ENCODE measurements at places on chromosomes 3 and 15.
A peak's percentile ranks its signal among the peaks of the same experiment; 100 is the strongest.

GRCh38 chr15:29090617-29091466 lies 178.8 kb downstream of the NSMCE3 start:
- no peak for DNase-seq
- no peak overlapping the region for H3K4me3 ChIP-seq
- H3K36me3 ChIP-seq, result no peaks in the 10 kb centered on the region
- H3K4me1 ChIP-seq, result no peaks in the 10 kb centered on the region
- H3K27ac ChIP-seq, result no peak overlapping the region

DNA sequence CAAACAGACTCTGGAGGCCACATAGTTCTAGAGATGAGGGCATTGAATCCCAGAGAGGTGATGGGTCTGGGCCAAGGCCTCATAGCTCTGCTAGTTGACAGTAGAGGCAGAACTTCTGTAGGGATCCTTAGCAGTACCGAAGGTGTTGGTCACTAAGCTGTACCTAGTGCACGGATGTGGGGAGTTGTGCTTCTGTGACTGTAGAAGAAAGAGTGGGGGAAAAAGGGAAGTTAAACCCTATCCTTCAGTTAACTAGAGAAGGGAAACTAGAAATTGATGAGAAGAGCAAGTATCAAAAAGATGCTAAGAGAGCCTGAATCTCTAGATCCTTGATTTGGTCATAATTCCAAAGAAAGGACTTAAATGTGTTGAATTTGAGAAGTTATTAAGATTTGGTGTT lies 186.7 kb downstream of the NFKBIZ start:
- H3K4me3 ChIP-seq, result peak overlapping the region; percentile 36
- DNase-seq, result no peak
- H3K36me3 ChIP-seq, result peaks cover 2% of the 10 kb centered on the region
- H3K27me3 ChIP-seq, result no peaks in the 10 kb centered on the region
- peaks cover 43% of the 10 kb centered on the region for H3K4me1 ChIP-seq

DNA sequence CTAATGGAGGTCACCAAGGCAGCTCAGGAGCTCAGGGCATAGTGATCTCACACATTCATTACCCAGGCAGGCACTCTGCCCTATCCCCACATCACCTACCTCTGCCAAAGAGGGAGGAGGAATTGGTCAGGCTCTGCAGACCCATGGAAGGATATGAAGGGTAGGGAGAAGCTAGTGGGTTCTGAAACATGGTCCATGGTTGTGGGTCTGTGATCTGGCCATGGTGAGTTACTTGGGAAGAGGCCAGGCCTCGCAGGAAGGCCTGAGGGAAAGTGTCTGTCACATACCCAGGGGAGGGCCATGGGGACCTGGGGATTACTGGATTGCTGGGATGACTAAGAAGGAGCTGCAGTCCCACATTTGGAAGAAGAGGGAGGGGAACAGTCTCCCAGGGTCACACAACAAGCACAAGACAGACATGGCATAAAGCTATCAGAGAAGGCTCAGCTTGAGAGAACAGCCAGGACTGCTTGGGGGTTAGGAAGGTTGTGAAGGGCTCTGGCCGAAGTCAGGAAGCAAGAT lies 1.4 kb upstream of the PRSS50 start:
- H3K36me3 ChIP-seq, result no peaks in the 10 kb centered on the region
- peaks cover 17% of the 10 kb centered on the region for H3K27me3 ChIP-seq
- DNase-seq, result no peak

- H3K4me1 ChIP-seq, result peaks cover 97% of the 10 kb centered on the region
- H3K4me3 ChIP-seq, result peak overlapping the region; percentile 16
Observed at GRCh38 chr3:150744041-150744918, 18.7 kb downstream of the SIAH2 start.

DNA sequence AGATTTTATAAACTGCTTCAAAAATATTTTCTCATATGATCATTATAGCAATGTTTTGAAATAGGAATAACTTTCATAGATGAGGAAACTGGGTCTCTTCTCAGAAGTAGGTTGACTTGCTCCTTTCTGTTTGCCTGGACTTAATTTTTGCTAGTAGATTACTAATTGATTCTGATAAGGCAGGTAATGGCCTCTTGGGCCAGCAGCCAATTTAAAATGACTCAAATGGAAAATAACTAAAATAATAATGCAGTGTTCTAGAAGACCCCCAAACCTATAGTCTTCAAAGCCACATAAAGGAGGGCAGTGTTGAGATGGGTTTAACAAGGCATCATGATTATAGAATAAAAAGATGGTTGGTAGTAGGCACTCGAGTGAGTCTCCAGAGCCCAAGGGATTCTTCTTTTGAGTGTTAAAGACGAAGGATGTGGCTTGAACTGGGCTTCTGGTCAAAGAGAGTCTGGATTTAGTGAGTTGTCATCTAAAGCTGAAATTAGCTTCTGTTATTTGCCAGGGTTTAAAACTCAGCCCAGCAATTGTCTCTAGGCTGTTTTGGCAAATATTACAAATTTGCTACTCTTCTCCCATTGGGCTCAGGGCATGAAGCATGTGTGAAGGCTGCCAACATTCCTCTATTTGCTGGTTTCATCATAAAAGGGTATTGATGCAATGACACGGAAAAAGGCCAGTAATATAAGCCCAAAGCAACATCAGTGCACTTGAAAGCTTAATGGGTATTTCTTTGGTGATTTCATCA lies 297.1 kb upstream of the MEIS2 start:
- H3K4me3 ChIP-seq, result no peak overlapping the region
- no peaks in the 10 kb centered on the region for H3K36me3 ChIP-seq
- DNase-seq, result no peak
- no peaks in the 10 kb centered on the region for H3K27me3 ChIP-seq
- H3K27ac ChIP-seq, result no peak overlapping the region

DNA sequence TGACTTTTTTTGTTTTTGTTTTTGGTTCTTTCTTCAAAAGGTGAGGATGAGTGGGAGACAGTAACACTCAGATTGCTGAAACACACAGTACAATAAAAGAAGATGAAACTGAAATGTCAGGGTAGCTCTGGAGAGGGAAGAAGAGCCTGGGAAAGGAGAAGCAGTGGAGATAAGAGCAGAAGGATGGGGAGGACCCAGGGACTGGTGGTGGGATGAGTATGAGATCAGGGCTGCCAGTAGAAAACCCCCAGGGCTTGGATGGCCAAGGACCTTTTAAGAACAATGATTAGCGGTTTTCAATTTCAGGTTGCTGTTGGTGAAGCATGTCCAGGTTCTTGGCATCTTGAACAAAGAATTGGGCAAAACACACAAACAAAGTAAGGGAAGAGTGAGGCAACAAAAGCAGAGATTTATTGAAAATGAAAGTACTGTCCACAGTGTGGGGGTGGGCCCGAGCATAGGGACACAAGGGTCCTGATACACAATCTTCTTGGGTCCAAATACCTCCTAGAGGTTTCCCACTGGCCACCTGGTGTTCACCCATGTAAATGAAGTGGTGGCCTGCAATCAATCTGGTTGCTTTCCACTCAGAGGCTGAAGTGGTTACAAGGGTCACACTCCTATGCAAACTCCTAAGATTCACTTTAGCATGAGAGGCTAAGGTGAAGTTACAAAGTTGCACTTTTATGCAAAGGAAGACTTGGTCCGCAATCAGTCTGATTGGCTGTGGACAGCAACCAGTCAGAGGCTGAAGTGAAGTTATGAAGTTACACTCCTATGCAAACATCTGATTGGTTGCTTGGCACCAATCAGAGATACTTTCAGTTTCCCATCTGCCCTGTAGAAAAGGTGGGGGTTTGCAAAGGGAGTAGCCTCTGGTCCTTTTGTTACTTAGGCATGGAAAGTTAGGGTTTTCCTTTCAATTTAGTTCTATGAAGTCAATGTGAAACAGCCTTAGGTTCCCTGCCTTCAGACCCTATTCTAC lies 26.1 kb upstream of the MFSD1 start:
- DNase-seq, result no peak
- H3K27ac ChIP-seq, result no peak overlapping the region
- no peaks in the 10 kb centered on the region for H3K36me3 ChIP-seq
- no peaks in the 10 kb centered on the region for H3K27me3 ChIP-seq

- no peaks in the 10 kb centered on the region for H3K36me3 ChIP-seq
- no peak overlapping the region for H3K27ac ChIP-seq
- H3K4me3 ChIP-seq, result no peak overlapping the region
- no peaks in the 10 kb centered on the region for H3K4me1 ChIP-seq
- DNase-seq, result no peak
- no peaks in the 10 kb centered on the region for H3K27me3 ChIP-seq
Observed at GRCh38 chr3:166243511-166243910, 406.3 kb upstream of the BCHE start.

- DNase-seq, result no peak
- no peaks in the 10 kb centered on the region for H3K27me3 ChIP-seq
- peaks cover 22% of the 10 kb centered on the region for H3K4me1 ChIP-seq
- H3K27ac ChIP-seq, result peak overlapping the region; percentile 9
- H3K4me3 ChIP-seq, result no peak overlapping the region
- peaks cover 31% of the 10 kb centered on the region for H3K36me3 ChIP-seq
Observed at GRCh38 chr3:188605905-188606304, 451.9 kb downstream of the LPP start.

- H3K27ac ChIP-seq, result no peak overlapping the region
- H3K36me3 ChIP-seq, result no peaks in the 10 kb centered on the region
- DNase-seq, result no peak
Observed at GRCh38 chr3:70840106-70840870, 527.9 kb upstream of the MDFIC2 start.

DNA sequence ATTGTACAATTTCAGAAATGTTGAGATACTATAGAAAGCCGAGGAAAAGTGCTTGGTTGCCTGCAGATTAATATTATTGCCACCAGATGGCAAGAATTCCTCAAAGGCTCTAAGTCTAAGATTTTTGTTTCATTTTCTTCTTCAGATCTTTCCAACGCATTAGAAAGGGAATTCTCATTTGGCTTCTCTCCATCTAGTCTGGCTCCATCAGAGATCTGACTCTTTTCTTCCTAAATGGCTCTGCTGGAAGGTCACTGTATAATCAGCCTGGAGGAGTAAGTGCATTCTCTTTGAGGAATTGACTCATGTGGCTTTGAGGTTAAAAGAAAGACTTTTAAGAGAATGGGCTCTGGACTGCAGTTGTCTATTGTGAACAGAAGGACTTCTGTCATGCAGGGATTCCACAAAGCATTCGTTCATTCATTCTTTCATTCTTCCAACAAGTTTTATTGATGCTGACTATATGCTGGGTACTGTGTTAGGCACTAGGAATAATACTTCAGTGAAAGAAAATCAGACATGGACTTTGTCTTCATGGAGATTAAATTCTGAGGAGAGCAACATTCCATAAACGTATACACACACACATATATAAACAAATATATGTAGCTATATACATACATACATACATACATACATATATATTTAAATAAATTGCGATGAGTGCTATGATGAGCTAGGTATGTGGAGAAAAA lies 55.3 kb downstream of the SLC28A2 start:
- no peak for DNase-seq
- H3K27me3 ChIP-seq, result peaks cover 34% of the 10 kb centered on the region
- H3K4me3 ChIP-seq, result peak overlapping the region; percentile 79
- peak overlapping the region; percentile 50 for H3K27ac ChIP-seq
- H3K36me3 ChIP-seq, result no peaks in the 10 kb centered on the region
- peaks cover 4% of the 10 kb centered on the region for H3K4me1 ChIP-seq

DNA sequence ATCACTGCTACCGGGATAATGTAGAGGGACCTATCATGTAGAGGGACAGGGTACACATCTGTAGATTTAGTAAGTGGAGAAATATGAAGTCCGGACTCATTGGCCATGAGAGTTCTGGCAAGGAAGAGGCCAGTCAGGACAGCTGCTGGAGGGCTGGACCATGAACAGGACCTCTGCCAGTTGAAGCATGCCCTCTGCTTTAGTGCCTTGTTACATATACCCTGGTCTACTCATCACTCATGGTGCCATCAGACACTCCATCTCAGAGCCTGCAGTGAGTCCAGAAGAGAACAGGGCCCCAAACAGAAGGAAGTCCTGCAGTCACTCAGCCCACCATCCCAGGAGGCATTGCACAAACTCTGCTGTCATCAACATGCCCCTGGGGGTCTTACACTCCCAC lies 54.7 kb upstream of the CA12 start:
- H3K36me3 ChIP-seq, result no peaks in the 10 kb centered on the region
- H3K27ac ChIP-seq, result no peak overlapping the region
- DNase-seq, result no peak
- no peak overlapping the region for H3K4me3 ChIP-seq
- H3K4me1 ChIP-seq, result peaks cover 2% of the 10 kb centered on the region

DNA sequence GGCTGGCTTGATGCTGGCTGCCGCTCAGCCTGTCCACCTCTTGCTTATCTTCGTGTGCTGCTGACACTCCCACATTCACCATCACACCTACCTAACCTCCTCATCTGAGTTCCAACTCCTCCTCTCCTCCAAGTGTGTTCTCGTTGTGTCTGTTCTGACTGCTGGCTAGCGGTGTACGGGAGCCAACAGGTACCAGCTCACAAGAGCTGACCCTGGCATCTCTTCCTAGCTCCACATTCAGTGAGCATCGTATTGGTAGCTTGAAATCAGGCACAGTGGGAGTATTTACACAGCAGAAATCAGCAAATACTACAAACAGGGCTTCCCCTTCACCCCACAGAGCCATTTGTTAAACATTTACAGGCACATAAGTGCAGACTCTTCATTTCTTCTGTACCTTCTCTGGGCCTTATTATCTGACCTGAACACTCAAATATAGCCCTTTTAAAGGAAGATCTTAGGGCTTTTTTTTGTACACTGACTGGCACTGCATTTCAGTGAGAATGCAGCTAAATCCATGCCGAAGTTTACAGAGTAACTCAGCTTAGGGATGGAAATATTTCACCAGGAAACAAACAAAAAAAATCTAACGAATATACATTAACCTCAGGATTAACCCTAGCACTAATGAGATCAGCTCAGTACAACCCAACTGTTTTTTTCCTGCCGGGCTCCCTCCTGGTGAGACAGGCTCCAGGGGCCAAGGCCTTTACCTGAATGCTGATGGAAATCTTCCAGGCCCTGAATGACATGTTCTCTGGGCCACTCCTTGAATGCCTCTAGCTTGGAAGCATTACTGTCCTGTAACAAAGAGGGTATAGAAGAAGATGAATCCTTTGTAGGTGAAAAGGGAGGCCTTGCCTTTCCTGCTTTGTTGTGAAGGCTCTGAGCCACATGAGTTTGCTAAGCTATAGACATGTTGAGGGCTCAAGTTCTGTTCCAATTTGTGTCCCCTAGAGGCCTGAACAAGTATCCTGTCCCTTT lies 150.5 kb upstream of the LPP start:
- peaks cover 31% of the 10 kb centered on the region for H3K4me1 ChIP-seq
- H3K36me3 ChIP-seq, result no peaks in the 10 kb centered on the region
- no peak overlapping the region for H3K4me3 ChIP-seq

All from activated B cell treated with CpG ODN at 0.5 μM for 24 hours (primary cell).